ENCODE measurements at places on chromosomes 11 and 22. TPM values are rescaled to one million over a fixed set of nuclear protein-coding genes. Genes with fewer than 3 reads are reported as not detected.

- DNase-seq, result no peak
These were observed 172.6 kb downstream of the WNT11 start for GRCh38 chr11:76033699-76034098.

ZNF214 gene
- 0.33 TPM for total RNA-seq

DNA sequence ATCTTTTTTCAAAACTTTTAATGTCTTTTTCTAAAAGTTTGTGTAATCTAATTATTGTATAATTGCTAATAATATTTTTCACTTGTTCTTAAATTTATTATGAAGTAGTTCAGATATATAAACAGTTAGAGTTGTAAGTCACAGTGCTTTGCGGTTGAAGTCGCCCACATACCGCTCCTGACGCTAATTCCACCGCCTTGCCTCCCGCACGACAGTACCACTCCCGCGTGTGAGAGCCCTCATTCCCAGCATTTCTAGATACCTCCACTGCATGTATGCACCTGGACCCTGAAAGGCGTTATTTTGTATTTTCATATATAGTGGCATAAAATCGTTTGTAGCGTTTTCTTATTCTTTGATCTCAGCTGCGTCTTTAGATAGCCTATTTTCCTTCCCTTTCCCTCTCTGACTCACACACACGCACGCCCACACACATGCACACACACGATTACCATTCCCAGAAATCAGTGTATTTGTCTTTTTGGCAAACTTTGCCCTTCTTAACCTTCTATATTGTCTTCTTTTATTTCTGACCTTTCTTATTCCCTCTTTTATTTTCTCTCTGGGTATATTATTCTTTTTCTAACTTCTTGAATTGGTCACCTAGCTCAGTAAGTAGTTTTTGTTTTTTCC, 56.4 kb upstream of the PITPNB start:
- DNase-seq, result no peak

DNA sequence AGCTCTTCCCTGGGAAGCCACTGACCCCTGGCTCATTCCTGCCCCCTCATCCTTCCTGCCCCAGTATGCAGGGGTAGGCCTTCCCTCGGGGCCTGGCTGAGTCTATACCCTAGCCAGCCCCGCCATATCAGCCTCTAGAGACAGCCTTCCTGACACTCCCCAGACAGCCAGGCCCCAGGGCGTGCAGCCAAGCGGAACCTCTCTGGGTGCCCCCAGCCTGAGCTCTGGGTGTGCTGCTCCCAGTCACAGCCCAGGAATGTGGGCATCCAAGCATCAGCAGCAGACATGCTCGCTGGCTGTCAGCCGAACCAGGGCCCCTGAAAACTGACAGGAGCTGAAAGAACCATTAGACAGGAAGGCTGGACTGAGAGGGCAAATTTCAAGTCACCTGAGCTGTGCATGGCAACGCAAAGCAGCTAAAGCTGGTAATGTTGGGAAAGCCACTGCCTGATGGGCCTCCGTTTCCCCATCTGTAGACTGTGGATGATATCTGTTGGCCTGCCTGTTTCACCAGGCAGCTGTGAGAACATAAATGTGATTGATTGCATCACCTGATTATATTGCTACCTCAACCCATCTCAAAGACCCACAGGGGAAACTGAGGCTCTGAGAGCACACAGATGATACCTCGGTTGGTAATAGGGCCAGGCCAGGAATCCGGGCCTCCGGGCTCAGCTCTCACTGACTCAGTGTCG, 93.2 kb downstream of the LRRC32 start:
- peak; percentile 72 for DNase-seq

ALDH3B2 gene
- 0.30 TPM for total RNA-seq

GRCh38 chr22:44091021-44091721, 67.1 kb downstream of the PARVB start:
- no peak for DNase-seq

DNA sequence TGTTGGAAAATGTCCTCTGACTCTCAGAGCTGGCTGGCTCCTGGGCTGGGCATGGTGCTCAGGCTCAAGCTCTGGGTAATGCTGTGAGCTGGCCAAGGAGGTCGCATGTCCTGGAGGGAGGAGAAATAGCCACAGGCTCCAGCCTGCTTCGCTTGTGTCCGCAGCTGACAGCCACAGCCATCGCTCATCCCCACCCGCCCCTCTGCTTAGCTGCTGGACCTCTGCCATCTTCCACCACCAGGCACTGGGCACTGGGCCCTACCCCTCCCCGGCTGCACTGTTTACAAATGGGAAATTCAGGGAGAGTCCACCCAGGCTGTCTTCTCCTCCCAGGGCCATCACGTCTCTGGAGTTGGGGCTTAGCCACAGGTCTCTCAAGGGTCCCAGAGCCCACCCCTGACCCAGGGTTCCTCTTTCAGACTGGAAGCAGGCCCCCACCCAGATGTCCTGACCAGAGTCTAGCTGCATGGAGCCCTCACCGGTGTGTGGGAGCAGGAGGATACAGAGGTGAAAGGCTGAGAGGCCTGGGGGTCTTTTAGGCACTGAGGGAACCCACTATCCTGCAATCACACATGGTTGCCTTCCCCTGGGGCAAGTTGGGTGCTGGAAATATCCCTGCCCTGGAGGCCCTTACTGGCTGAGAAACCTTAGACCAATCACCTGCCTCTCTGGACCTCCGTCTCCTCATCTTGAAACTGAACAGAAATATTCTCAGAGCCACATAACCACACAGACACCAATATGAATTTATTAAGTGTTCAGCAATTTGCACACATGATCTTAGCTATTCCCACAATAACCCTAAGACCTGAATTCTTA, 62.7 kb downstream of the CD82 start:
- DNase-seq, result no peak

DEPDC5 gene
- total RNA-seq, result 10.9 TPM

GRCh38 chr11:75810637-75811390, 4.2 kb upstream of the UVRAG start:
- no peak for DNase-seq

- DNase-seq, result no peak
These were observed 79.6 kb downstream of the BBOX1 start for GRCh38 chr11:27120211-27120610.

Data from upper lobe of left lung (tissue), 6 donors.